ENCODE measurements at places on chromosomes 7 and 10.
A peak's percentile ranks its signal among the peaks of the same experiment; 100 is the strongest.

GRCh38 chr10:72337039-72337629, 17.6 kb downstream of the DNAJB12 start:
- DNase-seq = peak; percentile 46

GRCh38 chr7:132614428-132615318, 38.4 kb upstream of the PLXNA4 start:
- DNase-seq = no peak

DNA sequence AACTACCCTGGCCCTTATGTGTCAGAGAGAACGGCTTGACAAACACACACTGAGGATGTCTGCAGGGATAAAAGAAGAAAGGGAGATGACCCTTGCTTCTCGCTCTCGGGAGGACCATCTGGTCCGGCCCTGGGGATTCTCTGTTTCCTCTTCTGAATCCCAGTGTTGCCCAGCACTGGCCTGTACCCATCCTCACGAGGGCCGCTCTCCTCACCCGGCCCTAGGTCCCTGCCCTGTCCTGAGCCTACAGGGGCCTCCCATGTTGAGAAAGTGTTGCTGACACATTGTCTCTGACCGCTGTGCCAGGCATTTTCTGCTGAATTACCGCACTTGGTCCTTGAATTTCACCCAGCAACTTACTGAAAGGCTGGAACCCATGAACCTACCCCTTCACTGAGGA, 171.9 kb upstream of the LANCL2 start:
- no peak for DNase-seq

DNA sequence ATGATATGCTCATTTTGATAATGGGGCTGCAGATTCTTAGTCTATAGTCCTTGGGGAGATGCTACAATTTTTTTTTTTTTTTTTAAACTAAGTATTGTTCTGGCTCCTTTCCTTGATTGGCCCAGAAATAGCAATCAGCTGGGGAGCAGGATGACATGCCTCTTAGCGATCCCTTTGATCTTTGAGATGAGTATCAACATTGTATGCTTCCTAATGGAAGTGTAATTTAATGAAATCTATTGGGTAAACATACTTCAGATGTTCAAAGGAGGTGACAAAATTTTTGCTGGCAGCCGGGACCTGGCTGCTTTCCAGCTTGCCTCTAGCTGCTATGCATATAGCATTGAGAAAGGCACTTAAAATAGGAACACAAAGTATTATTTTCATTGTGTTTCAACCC, 43.5 kb downstream of the VTI1A start:
- no peak for DNase-seq

- DNase-seq = peak; percentile 92
These were observed 127.1 kb upstream of the ZNF746 start for GRCh38 chr7:149624419-149625339.

DNA sequence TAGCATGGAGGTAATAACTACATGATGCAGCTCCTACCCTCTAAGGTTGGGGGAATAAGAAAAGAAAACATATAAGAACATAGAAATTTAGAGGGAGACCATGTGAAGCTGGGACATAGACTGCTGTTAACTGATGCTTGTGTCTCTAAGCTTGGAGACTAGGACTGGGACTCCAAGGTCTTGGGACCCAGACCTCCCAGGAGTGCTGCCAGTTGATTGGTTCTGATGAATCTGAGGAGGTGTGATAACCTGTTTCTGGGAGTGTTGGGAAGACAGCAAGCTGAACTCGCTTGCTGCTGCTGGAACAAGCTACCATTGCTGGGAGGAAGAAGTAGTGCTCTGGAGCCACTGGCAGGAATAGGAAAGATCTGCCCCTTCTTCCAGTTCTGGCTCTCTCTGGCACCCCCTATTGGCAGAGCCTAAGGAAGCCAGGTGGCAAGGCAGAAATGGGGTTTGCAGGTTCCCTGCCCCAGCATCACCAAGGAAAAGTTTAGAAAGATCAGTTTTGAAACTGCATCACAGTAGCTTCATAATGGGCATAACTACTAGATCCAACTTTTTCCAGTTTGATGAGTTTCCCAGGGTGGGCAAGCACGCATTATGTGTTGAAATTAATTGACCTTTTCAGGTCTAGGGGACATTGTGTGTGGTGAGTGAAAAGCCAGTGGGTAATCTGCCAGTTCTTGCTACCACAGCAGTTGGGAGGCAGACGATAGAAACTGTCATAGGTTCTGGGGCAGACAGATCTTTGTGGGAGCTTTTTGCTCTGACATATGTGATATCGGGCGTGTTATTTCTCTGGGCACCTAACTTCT, 140.7 kb downstream of the SND1 start:
- peak; percentile 32 for DNase-seq

DNA sequence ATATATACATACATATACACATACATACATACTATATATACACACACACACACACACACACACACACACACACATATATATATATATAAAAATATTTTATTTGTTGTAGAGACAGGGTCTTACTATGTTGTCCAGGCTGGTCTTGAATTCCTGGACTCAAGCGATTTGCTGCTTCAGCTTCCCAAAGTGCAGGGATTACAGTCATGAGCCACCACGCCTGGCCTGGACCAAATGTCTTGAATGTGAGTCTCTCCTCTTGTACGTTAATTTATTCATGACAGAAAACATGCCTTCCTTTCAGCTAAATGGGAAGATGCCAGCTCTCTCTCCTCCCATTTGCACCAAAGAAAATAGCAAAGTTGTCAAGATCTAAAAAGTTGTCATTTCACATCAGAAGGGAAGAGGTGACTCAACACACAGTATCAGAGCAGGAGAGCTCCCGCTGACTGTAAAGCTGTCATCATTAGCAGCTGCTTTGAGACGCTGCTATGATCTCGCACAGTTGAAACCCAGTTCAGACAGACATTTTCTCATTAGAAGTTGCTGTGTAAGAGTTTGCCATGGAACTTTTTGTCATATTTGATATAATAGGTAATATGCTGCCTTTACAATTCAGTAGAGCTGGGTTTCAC, 224.3 kb downstream of the SFMBT2 start:
- DNase-seq = no peak

Data from CD4-positive, alpha-beta T cell treated with Interleukin-4 for 4 hours (primary cell).